ENCODE measurements at places on chromosomes 11 and 22. TPM values are rescaled to one million over a fixed set of nuclear protein-coding genes. Genes with fewer than 3 reads are reported as not detected.

DNA sequence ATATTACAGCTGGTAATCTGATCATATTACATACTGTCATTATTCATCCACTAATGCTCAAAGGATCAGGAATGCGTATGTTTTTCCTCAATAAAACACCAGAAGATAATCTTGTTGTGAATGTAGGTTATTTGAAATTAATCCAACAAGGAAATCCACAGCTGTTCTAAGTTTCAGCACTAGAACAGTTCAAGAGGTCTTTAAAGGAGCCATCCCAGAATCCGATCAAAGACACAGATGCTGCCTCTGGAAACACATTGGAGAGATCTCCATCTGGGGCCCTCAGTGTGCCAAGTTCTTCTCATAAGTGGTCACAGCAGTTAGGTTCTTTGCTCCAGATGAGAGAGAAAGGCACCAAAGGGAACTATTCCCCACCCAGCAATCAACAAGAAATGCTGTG, 1955.1 kb upstream of the RAG2 start:
- DNase-seq, result no peak
- no peaks in the 10 kb centered on the region for H3K36me3 ChIP-seq
- no peaks in the 10 kb centered on the region for H3K4me1 ChIP-seq
- no peaks in the 10 kb centered on the region for H3K27me3 ChIP-seq
- no peak overlapping the region for H3K4me3 ChIP-seq

DNA sequence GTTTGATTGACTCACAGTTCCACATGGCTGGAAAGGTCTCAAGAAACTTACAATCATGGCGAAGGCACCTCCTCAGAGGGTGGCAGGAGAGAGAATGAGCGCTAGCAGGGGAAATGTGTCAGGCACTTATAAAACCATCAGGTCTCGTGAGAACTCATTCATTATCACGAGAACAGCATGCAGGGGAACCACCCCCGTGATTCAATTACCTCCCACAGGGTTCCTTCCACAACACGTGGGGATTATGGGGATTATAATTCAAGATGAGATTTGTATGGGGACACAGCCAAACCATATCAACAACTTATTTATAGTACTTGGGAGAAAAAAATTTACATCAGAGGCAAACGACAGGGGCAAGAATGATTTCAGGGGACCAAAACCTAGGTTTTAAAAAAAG, 3.0 kb downstream of the ME3 start:
- peaks cover 29% of the 10 kb centered on the region for H3K27me3 ChIP-seq
- no peaks in the 10 kb centered on the region for H3K36me3 ChIP-seq
- no peak overlapping the region for H3K4me3 ChIP-seq
- H3K27ac ChIP-seq, result no peak overlapping the region

GRCh38 chr22:46845296-46846149, 83.1 kb downstream of the TBC1D22A start:
- H3K4me3 ChIP-seq, result no peak overlapping the region
- no peaks in the 10 kb centered on the region for H3K27me3 ChIP-seq
- no peak for DNase-seq
- H3K4me1 ChIP-seq, result peaks cover 17% of the 10 kb centered on the region
- no peak overlapping the region for H3K27ac ChIP-seq

GRCh38 chr11:21861314-21861713, 331.6 kb upstream of the ANO5 start:
- H3K4me1 ChIP-seq, result no peaks in the 10 kb centered on the region
- H3K27ac ChIP-seq, result no peak overlapping the region
- H3K27me3 ChIP-seq, result no peaks in the 10 kb centered on the region

- no peak overlapping the region for H3K27ac ChIP-seq
- no peak overlapping the region for H3K4me3 ChIP-seq
- no peaks in the 10 kb centered on the region for H3K36me3 ChIP-seq
- H3K4me1 ChIP-seq, result no peaks in the 10 kb centered on the region
Measured at GRCh38 chr11:74425100-74425499, 26.9 kb upstream of the PGM2L1 start.

DNA sequence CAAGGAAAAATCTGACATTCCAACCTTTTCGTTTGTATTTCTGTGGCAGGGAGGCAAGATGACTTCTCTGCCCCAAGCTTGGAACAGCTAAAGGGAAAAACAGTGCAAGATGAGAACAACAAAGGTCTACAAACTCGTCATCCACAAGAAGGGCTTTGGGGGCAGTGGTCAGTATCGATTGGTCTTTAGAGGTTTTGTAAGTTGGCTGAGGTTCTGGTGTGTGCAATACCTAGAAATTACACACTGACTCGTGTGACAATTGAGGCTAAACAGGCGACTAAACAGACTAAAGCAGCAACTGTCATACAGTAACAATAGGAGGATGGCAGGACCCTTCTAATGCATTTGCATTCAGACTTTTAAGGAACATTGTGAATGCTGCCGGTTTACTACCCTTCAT, 994 bp downstream of the DEPDC5 start:
- peak overlapping the region; percentile 75 for H3K4me3 ChIP-seq
- no peak for DNase-seq
- H3K36me3 ChIP-seq, result no peaks in the 10 kb centered on the region

GRCh38 chr11:83025267-83025704, 46.4 kb downstream of the RAB30 start:
- no peak overlapping the region for H3K27ac ChIP-seq
- H3K4me1 ChIP-seq, result peaks cover 22% of the 10 kb centered on the region
- H3K36me3 ChIP-seq, result peaks cover 2% of the 10 kb centered on the region
- no peak for DNase-seq

Gene LRRC55
- total RNA-seq, result not detected
